ENCODE measurements at places on chromosomes 5 and 9.

DNA sequence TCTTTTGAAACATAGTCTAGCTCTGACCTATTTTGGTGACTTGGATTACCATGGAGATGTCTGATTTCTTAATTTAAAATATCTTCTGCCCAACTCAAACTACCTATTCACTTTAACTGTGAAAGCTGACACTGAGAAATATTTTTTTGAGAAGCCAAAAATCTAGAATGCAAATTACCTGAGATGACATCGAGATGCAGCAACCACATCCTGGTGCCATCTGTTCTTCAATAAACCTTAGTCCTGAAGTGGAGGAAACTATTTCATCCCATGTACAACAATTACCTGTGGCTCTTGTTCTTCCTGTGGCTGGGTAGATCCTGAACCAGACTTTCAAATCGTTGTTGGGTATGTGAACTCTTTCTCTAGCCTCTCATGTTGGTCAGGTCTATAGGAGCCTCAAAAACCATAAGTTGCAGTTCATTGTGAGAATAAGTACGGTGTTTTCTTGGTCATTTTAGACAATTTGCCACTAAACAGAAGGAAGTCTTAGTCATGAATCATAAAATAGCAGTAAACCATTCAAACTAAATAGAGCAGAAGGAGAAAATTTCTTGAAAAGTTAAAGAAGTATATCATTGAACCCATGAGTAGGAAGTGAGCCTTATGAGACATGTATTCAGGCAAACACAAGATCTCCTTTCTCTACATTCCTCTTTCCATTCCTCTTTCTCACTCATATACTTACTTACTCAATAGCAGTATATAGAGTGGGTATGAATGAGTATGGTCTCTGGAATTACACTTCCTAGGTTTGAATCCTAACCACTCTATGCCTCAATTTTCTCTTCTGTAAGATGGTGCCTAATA, 176.0 kb downstream of the HMHB1 start:
- no peak for DNase-seq

GRCh38 chr9:36822201-36822600, 211.9 kb downstream of the PAX5 start:
- DNase-seq, result no peak

GRCh38 chr9:118059484-118060278, 355.5 kb downstream of the TLR4 start:
- no peak for DNase-seq

GRCh38 chr5:162544905-162545304, 477.3 kb downstream of the GABRG2 start:
- DNase-seq, result no peak

DNA sequence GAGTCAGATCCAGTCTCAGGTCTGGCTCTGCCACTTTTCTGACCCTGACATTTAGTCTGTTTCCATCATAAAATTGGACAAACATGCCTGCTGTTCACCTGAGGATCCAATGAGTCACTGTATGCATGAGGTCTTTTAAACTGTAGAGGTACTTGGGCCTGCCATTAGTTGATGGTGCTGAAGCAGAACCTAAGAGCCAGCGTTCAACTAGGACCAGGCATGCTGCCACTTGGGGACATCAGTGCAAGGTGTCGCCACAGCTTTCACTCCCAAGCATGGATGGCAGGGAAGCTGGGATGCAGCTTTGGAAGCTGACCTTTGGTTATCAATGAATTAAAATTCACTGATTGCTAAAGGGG, 37.1 kb downstream of the NEUROG1 start:
- DNase-seq, result no peak

DNA sequence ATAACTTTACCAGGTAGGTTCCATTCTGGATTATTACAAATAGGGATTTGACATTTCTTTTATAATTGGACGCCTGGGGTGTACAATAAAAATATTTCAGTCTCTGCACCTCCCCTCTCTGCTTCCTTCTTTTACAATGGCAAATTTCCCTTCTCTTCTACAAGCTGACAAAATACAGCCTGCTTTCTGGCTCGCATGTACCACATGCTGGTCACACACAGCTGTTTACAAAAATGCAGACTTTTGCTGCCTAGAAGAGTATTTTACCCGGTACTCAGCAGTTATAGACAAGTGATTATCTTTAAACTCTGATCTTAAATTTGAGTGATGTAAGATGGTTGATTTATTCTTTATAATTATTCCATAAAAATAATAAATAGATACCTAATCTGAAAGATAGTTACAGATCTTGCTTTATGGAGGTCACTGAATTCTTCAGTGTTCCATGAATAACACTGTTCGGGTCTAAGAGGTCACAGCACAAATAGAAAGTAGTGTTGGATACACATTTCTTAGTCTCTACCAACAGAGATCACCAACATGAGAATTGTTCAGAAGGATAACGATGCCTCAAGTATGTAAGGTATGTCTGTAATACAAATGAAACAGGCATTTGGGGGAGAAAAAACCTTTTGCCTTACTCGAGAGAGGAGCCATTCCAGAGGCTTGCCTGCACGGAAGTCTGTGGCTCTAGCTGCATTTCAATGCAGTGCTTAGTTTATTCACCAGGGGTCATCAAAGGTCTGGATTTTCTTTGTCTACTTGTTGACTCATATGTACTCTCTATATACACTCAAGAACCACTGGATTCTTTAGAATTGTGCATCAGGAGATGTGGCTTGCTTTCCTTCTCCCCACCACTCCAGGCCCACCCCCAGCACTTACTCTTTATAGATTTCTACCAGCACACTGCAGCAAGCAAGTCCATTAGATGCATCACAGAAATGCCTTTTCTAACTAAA, 206.6 kb upstream of the RFX3 start:
- peak; percentile 72 for DNase-seq

- DNase-seq, result no peak
Observed at GRCh38 chr9:123702483-123702882, 227.4 kb downstream of the DENND1A start.

DNA sequence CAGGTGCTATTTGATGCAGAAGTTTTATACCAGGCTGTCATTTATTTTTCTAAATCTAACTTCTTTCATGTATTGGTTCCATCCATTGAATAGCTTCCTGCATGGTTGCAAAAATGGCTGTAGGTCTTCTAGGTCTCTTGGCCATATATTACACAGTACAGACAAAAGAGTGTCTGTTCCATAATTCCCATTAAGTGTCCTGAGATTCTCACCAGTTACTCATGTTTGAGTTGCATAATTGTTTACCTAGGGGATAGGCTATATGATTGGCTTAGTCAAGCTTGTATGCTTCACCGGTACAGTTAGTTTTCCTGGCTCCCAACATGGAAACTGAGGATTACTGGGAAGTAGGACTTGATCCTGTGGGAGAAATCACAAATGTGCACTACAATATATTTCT, 399.4 kb upstream of the NUDT12 start:
- no peak for DNase-seq

GRCh38 chr9:5578698-5579085, 50.2 kb upstream of the RIC1 start:
- DNase-seq, result no peak

DNA sequence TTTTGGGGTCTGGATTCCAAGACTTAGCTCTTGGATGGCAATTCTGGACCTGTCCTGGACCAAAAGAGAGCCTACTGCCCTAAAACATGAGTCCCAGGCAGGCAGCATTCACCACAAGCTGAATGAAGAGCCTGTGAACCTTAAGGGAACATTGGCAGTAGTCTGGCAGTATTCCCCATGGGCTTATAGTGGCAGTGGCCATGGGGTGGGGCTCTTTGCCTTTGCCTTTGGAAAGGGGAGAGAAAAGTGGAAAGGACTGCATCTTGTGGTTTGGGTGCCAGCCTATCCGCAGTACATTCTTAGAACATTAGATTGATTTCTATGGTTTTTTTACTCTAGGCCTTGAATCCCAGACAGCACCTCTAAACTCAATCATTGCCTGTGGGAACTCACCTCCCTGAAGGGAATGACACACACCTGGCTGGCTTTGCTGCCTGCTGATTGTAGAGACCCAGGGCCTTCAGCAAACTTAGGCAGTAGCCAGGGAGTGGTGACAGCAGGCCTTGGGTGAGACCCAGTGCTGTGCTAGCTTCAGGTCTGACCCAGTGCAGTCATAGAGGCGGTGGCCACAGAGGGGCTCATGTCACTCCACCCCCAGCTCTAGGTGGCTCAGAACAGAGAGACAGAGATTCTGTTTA, 216.3 kb downstream of the CETN3 start:
- DNase-seq, result no peak

- no peak for DNase-seq
Observed at GRCh38 chr5:17258431-17258830, 41.0 kb downstream of the BASP1 start.

DNA sequence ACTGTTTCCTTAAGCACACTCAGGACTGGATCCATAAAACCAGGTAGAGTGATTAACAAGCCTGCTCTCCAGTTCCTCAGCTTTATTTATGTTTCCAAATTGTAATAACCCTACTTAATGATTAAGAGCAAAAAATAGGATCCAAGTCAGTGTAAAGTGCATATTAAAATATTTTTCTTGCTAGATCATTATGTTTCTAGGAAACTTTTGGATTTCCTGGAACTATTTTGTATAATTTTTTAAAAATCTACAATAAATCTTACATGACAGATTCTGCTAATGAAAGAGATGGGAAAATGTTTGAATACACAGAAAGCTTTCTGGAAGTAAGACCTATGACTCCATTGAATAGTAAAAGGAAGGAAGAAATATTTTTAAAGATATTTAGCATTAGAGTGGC, 35.5 kb downstream of the BHMT start:
- DNase-seq, result no peak

DNA sequence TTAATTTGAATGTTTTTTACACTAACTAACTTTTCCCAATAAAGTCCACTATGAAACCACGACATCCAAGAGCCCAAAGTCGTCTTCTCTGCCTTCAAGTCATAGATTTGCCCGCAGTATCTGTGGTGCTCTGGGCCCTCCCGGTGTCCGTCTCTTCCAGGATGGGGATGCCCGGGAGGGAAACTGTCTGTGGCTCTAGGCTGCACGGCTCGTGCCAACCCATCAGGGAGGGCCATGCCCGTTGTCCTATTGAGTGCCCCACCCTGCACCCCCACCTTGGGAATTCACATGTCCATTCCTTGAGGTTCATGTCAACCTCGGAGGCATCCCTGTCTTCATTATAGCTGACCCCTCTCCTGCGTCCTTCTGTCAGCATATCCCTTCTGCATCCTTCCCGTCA, 59.8 kb upstream of the LRRTM2 start:
- DNase-seq, result no peak

GRCh38 chr9:35910613-35911359, 1.5 kb downstream of the SPAAR start:
- DNase-seq, result peak; percentile 58

- DNase-seq, result no peak
Observed at GRCh38 chr5:135864503-135865435, 30.3 kb downstream of the SLC25A48 start.

GRCh38 chr5:10276691-10277090, 26.6 kb downstream of the CCT5 start:
- DNase-seq, result no peak

GRCh38 chr9:14260101-14260500, 53.8 kb downstream of the NFIB start:
- DNase-seq, result no peak

GRCh38 chr9:88197781-88198340, 59.6 kb upstream of the SPATA31C2 start:
- no peak for DNase-seq

- no peak for DNase-seq
Observed at GRCh38 chr9:99606296-99606695, 215.4 kb upstream of the NR4A3 start.

GRCh38 chr9:9746826-9747225, 866.0 kb downstream of the PTPRD start:
- no peak for DNase-seq

DNA sequence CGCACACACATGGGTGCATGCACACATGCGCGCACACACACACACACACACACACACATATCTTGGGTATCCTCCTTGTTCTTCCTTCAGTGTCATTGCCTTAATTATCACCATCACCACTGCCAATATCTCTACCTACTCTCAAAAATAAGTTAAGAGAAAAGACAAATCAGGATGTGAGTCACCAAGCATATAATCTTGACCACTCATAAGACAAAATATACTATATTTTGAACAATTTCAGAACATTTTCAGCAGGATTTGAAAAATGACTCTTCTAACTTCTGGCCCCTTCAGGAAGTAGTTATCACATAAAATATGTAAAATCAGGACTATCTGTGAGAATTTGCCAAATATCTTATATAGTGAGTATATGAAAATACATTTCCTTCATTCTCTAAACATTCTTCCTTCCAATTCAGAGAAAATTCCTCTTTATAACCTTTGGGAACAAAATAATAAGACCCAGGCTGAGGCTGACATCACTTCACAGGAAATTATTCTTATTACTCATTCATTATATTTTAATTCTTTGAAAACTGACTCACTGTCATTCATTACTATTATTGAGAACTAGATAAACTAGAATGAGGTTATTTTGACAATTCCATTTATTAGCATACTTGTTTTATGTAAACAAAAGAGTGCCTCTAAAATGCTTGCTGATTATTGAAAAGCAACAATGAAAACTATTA, 772.0 kb upstream of the ACO1 start:
- DNase-seq, result no peak

DNA sequence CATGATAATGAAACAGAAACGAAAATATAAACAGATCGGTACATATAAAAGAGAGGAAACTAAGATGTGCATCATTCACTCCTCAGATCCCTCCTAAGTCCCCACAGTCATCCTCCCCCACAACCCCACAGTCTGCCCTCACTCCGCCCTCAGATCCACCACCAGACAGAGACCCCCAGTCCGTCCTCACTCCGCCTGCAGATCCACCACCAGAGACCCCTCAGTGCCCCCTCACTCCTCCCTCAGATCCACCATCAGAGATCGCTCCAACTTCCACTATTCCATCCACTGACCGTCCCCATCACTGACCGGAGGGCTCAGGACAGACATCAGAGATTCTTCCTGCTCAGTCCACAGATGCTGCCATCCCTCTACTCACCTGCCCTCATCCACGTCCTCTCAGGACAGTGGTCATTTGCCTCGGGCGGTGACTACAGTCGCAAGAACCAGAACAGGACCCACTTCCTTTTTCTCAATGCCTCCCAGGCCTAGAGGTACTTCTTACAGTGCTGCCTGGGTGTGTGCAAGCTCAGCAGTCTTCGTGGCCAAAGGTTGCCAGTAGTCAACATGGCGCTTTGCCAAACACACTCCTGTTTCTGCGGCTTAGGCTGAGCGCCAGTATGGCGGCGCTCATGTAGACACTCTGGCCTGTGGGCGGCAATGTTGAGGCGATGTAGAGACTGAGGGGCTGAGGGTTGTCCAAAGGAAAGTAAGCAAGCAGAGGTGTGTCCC, 8.3 kb upstream of the SPATA31C1 start:
- no peak for DNase-seq

- DNase-seq, result no peak
Observed at GRCh38 chr5:95720094-95720786, 10.9 kb upstream of the RHOBTB3 start.

- peak; percentile 96 for DNase-seq
Observed at GRCh38 chr5:142356716-142357468, 32.1 kb upstream of the SPRY4 start.

GRCh38 chr9:93670208-93671019, 94.0 kb downstream of the PHF2 start:
- DNase-seq, result no peak

- no peak for DNase-seq
Observed at GRCh38 chr5:44387921-44388320, 1.3 kb downstream of the FGF10 start.

GRCh38 chr5:148401604-148402003, 17.8 kb downstream of the FBXO38 start:
- DNase-seq, result no peak
